ENCODE measurements at places on chromosomes 7 and 10.

DNA sequence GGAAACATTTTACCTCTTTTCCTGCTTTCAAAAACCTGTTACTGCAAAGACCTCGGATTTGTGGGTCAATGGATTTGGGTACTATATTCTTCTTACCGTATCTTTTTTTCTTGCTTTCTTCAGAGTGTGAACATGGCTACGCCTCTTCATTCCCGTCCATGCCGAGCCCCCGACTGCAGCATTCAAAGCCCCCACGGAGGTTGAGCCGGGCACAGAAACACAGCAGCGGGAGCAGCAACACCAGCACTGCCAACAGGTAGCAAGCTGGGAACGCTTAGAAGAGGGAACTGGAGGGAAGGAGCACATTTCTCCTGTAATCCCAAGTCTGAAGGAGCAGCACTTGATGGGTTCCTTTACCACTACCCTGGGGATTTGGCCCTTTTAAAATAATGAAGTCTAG, 20.7 kb downstream of the MXI1 start:
- DNase-seq: no peak

DNA sequence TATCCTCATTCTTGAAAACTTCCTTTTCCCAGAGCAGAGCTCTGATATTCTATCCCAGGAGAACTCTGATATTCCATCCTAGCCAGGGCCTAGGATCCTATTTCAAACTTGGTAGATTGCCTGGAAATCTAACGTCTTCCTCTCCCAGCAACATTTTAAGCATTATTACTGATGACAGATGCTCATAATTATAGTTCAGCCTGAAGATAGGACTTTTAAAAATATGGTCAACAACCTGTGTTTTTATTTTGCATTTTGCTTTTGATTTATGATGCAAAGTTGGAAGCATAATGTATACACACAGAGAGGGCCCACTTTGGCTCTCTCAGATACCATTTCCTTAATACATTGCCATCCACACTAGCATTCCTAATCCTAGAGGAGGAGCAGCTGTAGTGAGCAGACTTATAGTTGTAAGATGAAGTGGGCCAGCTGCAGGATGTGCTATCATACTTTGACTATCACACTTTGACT, 457.4 kb upstream of the TPK1 start:
- DNase-seq: no peak

- no peak for DNase-seq
Measured at GRCh38 chr7:156751319-156751718, 110.7 kb downstream of the RNF32 start.

GRCh38 chr7:80183900-80184685, 49.5 kb downstream of the GNAI1 start:
- DNase-seq: no peak

- DNase-seq: no peak
Measured at GRCh38 chr10:95650232-95650631, 6.3 kb downstream of the ALDH18A1 start.

- no peak for DNase-seq
Measured at GRCh38 chr10:85510682-85511081, 855.9 kb downstream of the GRID1 start.

DNA sequence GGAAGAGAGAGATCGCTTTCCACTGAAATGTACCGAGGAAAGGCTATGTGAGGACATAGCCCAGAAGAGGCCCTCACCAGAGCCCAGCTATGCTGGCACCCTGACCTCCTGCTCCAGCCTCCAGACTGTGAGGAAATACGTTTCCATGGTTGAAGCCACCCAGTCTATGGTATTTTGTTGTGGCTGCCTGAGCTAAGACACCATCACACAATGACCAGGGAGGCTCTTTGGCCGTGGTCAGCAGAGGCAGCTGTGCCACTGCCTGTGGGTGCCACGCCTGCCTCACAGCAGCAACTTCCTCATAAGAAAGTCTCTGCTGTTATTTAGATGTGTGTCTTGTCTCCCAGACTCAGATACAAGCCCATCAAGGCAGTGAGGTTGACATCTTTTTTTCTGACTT, 182.7 kb upstream of the PLXNA4 start:
- no peak for DNase-seq

GRCh38 chr7:50693455-50694130, 89.1 kb downstream of the GRB10 start:
- DNase-seq: no peak

Data from CMK (cell line).